ENCODE measurements at places on chromosomes 4 and X.

GRCh38 chr4:189060104-189060503 lies 880.6 kb upstream of the FRG1 start:
- peak; percentile 51 for DNase-seq

- DNase-seq: peak; percentile 71
These were observed 85.8 kb upstream of the PRPS1 start for GRCh38 chrX:107542500-107542899.

DNA sequence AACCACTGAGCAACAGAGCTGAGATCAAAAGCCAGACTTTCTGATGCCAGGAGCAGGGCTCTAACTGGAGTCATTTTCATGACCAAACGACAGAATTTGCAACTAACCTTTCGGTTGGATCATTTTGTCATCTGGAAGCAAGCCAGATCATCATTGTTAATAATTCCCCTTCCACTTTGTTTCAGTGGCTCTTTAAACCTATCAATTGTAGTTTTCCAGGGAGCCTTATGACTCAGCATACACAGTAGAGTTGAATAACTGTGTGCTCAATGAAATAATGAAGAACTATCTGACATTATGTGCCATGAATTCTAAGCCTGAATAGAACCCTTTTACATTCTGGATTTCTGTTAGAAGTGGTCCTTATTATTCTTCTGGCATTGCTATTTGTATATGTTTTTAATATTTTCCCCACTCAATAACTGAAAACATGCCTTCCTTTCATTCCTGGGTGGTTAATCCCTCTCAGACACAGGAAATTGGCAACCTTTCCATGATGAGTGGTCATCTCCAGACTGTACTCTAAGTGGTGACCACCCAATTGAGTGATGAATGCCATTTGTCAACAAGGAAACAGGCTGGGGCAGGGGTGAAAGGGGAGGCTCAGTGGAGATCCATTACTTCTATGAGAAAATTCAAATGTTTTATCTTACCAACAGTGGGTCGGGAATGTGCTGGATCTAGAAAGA lies 431.8 kb downstream of the BCOR start:
- no peak for DNase-seq

- DNase-seq: no peak
These were observed 103.2 kb downstream of the ARHGAP6 start for GRCh38 chrX:11562570-11562969.

- DNase-seq: peak; percentile 64
These were observed at the start of gene USP11 for GRCh38 chrX:47232803-47233332. TSS of gene USP11 (plus strand) at chrX:47233009. CDS start at chrX:47233044, 35 bp downstream.

DNA sequence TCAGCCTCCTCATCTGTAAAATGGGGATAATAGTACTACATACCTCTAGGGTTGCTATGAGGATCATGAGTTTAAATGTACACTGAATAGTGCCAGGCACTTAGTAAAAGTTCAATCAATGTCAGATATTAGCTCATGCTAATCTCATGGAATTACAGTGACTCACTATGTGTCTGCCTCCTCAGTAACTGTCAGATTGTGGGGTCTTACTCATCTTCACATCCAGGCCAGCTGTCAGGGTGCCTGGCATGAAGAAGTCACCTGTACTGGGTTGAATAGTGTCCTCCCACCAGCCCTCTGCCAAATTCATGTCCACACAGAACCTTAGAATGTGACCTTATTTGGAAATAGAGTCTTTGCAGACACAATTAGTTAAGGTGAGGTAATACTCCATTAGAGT lies 54.3 kb upstream of the STIM2 start:
- DNase-seq: no peak

- DNase-seq: no peak
These were observed 7.2 kb downstream of the PDHA1 start for GRCh38 chrX:19350941-19351384.

DNA sequence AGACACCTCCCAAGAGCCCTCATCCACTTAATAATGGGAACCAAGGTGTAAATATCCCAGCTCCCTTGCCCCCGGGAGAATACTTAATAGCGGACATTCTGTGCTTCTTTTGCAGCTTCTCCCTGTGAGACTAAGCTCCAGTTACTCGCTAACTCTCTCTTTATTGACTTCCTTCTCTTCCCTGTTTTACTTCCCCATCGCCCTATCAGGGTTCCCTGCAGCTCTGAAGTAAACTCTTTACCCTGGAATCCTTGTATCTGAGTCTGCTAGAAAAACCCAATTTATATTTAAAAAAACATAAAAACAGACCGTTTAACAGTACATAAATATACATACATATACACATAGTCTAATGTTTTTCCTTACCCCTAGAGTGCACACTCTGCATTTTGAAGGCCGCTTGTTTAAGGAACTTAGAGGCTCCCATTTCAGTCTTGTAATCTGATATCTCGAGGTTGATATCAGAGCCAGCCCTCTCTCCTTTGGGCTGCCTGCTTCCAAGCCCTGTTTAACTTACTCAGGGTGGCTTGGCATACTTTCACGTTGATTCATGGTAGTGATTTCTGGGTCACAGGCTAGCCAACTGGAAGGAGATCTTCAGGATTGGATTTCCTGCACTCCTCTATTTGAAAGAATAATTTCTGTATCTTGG lies 177.4 kb upstream of the SCML1 start:
- DNase-seq: peak; percentile 38

- no peak for DNase-seq
These were observed 656.7 kb downstream of the SPOCK3 start for GRCh38 chr4:166577639-166578038.

GRCh38 chr4:15244354-15244753 lies 183.5 kb upstream of the C1QTNF7 start:
- no peak for DNase-seq

- DNase-seq: peak; percentile 24
These were observed 1.5 kb upstream of the DDX3X start for GRCh38 chrX:41332408-41333002.

- no peak for DNase-seq
These were observed 98.0 kb downstream of the PSAPL1 start for GRCh38 chr4:7336732-7337131.

- DNase-seq: no peak
These were observed 125.5 kb downstream of the OPHN1 start for GRCh38 chrX:68307769-68308168.

DNA sequence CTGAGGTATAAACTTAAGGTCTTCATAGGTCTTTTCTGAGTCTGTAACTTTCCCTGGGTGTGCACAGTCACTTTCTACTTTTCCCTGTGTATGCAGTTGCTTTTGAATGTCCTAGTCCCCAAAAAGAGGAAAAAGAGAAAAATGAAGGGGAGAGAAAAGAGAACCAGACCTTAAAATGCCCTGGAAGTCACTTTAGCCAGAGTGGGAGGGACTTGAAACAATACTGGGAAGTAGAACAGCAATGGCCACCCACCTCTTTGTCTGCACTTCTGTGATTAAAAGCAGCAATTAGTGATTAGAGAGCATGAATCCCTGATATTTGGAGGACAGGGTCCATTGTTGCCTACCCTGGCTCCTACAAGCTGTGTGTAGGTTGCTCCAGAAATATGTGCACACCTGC lies 36.1 kb downstream of the ZCCHC13 start:
- no peak for DNase-seq

- DNase-seq: no peak
These were observed 775.6 kb downstream of the STIM2 start for GRCh38 chr4:27635936-27636913.

DNA sequence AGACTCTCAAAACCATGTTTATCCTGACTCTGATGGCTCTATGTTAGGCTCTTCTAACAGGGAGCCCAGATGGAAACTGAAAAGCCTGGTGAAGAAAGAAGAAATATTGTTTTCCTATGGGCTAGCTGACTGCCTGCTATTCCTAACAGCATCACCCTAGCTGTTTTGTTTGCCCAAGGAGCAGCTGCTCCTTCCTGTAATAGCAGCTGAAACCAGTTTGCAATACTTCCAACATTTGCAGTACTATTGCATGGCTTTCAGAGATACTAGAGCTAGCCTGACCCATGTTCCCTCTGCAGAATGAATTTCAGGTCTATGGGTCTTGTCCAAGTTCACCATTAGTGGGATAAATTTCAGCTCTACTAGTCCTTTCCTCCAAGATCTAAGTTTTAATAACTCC lies 495.2 kb downstream of the INPP4B start:
- no peak for DNase-seq

DNA sequence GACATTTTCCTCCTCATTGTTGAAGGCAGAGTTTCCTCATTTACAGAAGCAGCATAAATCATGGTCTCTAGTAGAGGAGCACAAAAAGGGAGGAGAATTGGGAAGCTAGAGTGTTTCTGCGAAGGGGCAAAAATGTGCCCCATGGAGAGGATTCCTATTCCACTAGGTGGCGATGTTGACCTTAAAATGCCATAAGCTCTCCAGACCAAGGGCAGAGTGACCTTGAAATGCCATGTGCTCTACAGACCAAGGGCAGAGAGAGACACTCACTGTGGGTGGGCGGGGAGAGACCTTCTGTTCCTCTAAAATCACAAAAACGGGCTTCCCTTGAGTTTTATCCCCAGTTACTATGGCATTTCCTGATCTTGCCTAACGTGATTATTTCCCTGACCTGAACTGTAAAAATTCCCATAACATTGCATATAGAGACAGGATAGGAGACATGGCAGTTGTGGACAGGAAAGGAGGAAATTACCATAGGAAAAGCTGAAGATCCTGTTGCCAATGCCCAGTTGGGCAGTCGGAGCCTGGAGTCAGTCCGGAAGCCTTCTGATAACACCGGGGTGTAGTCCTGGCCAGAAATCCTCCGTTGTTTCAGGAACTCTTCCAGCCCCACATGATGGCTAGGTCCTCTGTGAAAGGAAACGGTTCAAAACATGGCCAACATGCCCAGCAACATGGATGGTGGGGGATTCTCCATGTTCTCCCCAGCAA lies 567.7 kb downstream of the MAGEB5 start:
- peak; percentile 77 for DNase-seq

GRCh38 chrX:50704360-50704759 lies 109.6 kb downstream of the SHROOM4 start:
- no peak for DNase-seq
